GM03348 (cell line): ENCODE measurements at places on chromosomes 5 and 9.

DNA sequence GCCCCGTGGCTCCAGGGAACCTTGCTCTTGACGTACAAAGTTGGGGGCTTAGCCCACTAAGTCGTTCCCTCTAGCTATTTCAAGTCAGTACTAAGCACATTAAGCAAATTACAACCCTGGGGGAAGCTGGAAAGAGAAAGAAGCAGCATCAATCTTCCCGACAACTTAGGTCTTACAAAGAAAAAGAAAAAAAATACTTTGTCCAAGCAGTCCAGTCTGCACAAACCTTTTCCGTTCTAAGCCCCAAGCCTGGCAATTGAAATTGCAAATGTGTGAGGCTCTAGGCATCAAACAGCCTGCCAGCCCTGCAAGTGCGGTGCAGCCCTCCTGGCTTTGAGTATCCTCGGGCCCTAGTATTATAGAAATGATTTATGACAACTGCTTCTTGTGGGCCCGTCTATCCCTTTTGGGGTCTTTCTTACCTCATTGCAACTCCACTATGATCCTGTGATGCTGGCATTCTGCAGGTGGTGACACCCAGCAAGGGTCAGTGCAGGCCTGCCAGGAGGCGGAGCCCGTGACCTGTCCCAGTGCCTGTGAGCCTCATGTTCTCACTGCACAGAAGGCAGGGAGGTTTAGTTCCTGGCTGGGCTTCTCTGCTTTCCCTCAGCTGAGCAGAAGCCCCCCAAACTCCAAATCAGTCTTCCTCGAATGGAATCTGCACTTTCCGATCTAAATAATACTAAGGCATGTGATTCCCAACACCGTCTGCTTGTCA is 232.3 kb upstream of the IRX2 start:
- no peak for DNase-seq

DNA sequence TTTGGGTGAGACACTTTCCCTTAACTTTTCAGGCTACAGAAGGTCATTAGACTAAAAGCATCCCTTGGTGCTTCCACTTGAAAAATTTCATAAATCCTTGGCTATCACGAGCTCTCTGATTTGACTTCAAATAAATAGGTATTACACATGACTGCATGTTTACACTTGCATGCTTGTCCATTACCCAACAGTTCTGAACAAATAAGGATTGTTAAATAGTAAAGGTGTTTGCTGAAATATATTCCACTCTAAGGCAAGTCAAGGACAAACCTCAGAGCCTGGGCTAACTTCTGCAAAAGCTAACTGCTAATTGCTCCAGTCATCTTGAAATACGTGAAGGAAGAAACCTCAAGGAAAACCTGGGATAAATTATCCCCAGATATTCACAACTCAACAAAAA is 14.5 kb downstream of the FBXW2 start:
- DNase-seq = no peak

DNA sequence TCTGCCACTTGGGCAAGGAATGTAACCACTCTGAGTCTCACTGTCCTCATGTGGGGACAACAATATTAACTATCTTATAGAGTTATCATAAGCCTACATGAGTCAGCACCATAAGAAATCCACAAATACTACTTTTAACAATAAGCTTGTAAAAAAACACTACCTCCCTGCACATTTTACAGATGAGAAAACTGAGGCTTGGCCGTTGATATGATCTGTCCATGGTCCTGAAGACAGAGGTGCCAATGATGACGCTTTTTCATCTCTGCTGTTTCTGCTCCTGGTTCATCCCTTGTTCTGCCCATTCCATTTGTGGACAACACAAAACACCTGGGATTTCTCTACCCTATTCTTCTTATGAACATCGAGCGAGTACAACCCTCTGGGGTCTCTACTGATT is 23.4 kb upstream of the STRBP start:
- DNase-seq = no peak

GRCh38 chr9:125638239-125639045 is 68.6 kb downstream of the MAPKAP1 start:
- DNase-seq = no peak

DNA sequence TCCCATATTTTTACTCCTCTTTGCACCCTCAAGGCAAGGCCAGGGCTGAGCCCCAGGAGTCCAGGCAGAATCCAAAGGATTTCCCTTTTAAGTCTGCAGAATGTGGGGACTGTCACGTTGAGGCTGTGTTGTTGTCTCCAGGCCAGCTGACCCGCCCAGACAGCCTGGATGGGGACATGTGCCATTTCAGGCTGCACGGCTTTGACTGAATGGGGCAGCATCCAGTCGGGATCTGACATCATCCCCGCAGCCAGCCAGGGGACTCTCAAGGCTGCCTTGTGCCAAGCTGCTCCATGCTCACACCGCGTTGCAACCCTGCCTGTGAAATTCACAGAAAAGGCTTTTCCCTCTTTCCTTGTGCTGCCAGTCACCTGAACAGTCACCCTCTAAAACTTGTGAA is 2.2 kb upstream of the ZNF366 start:
- peak; percentile 27 for DNase-seq

DNA sequence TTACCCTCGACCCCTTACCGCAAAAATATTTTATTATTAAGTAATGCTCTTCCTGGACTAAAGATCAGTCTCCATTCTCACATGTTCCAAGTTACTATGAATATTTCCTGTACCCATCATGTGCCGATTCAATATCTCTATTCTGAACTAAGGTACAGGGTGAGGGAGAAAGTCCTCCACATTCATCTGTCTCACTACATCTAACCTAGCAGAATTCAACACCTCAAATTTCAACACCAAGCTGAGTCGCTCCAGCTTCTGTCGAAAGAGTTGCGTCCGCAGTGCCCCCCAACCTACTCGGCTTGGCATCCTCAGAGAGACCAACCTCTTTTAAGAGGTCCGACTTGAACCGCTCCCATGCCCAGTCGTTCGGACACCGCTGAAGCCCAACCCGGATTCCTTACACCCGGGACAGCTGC is 1.0 kb downstream of the CERT1 start:
- DNase-seq = no peak

GRCh38 chr9:94995048-94995693 is 268.7 kb downstream of the AOPEP start:
- no peak for DNase-seq

GRCh38 chr9:122134822-122135528 is 24.6 kb downstream of the NDUFA8 start:
- peak; percentile 43 for DNase-seq

GRCh38 chr5:167820101-167820990 is 471.1 kb upstream of the WWC1 start:
- DNase-seq = peak; percentile 13
